Thyroid gland (tissue), 4 donors: ENCODE measurements at places on chromosomes 4 and X.

GRCh38 chrX:13495232-13495631 lies 74.2 kb upstream of the EGFL6 start:
- H3K27me3 ChIP-seq = no peaks in the 10 kb centered on the region
- no peak for DNase-seq
- no peaks in the 10 kb centered on the region for H3K4me1 ChIP-seq
- no peak overlapping the region for H3K4me3 ChIP-seq
- H3K27ac ChIP-seq = no peak overlapping the region
- H3K36me3 ChIP-seq = no peaks in the 10 kb centered on the region

- no peaks in the 10 kb centered on the region for H3K27me3 ChIP-seq
- H3K27ac ChIP-seq = no peak overlapping the region
- H3K36me3 ChIP-seq = no peaks in the 10 kb centered on the region
- H3K4me3 ChIP-seq = no peak overlapping the region
- DNase-seq = no peak
- no peaks in the 10 kb centered on the region for H3K4me1 ChIP-seq
Observed at GRCh38 chrX:115138040-115138439, 51.2 kb upstream of the RBMXL3 start.

DNA sequence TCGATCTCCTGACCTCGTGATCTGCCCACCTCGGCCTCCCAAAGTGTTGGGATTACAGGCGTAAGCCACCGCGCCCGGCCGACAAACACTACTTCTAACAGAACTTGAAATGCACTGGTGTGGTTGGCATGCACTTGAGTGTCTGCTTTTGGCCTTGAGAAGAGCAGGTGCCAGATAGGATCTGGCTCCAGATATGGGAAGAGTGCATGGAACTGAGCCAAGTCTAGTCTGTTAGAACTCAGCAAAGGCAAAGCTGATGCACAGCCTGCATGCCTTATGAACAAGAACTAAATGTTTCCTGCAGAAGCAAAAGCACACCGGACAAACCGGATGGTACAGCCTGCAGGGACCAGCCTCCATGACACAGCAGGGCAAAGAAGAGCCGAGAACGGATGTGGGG lies 35.1 kb upstream of the TBL1X start:
- H3K4me1 ChIP-seq = no peaks in the 10 kb centered on the region
- peak; percentile 40 for DNase-seq
- no peak overlapping the region for H3K27ac ChIP-seq
- H3K27me3 ChIP-seq = no peaks in the 10 kb centered on the region
- no peaks in the 10 kb centered on the region for H3K36me3 ChIP-seq

- peaks cover 24% of the 10 kb centered on the region for H3K4me1 ChIP-seq
- no peak overlapping the region for H3K4me3 ChIP-seq
- H3K27me3 ChIP-seq = no peaks in the 10 kb centered on the region
- DNase-seq = no peak
- no peaks in the 10 kb centered on the region for H3K36me3 ChIP-seq
Observed at GRCh38 chr4:7857238-7857701, 82.4 kb downstream of the AFAP1 start.

- H3K4me1 ChIP-seq = no peaks in the 10 kb centered on the region
- no peaks in the 10 kb centered on the region for H3K36me3 ChIP-seq
- no peaks in the 10 kb centered on the region for H3K27me3 ChIP-seq
- no peak for DNase-seq
- H3K4me3 ChIP-seq = no peak overlapping the region
Observed at GRCh38 chr4:148964456-148964855, 522.2 kb upstream of the NR3C2 start.

GRCh38 chrX:101347859-101348451 lies 587 bp downstream of the TIMM8A start:
- H3K4me3 ChIP-seq = peak overlapping the region; percentile 69
- H3K36me3 ChIP-seq = no peaks in the 10 kb centered on the region
- H3K27me3 ChIP-seq = no peaks in the 10 kb centered on the region
- H3K4me1 ChIP-seq = no peaks in the 10 kb centered on the region

GRCh38 chr4:181956512-181956911 lies 286.7 kb upstream of the TENM3 start:
- peaks cover 28% of the 10 kb centered on the region for H3K4me1 ChIP-seq
- H3K27me3 ChIP-seq = no peaks in the 10 kb centered on the region
- H3K27ac ChIP-seq = no peak overlapping the region
- DNase-seq = no peak
- no peaks in the 10 kb centered on the region for H3K36me3 ChIP-seq
- H3K4me3 ChIP-seq = no peak overlapping the region

- no peak overlapping the region for H3K27ac ChIP-seq
- H3K36me3 ChIP-seq = no peaks in the 10 kb centered on the region
- no peak for DNase-seq
- H3K4me1 ChIP-seq = no peaks in the 10 kb centered on the region
- no peaks in the 10 kb centered on the region for H3K27me3 ChIP-seq
- no peak overlapping the region for H3K4me3 ChIP-seq
Observed at GRCh38 chrX:18797141-18797540, 89.7 kb downstream of the PPEF1 start.
